GM12892 (cell line): ENCODE measurements at places on chromosomes 6 and 20.

DNA sequence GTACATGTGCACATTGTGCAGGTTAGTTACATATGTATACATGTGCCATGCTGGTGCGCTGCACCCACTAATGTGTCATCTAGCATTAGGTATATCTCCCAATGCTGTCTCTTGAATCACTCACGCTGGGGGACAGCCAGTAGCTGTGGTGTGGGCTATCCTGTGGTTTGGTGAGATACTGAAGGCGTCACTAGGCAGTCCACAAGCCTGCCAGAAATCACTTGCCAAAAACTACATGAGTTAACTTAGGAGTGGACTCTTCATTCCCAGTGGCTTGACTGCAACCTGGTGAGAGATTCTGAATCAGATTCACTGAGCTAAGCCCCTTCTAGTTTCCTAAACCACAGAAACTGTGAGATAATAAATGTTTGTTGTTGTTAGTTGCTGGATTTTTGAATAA lies 191.3 kb downstream of the TSHZ2 start:
- no peak for DNase-seq

DNA sequence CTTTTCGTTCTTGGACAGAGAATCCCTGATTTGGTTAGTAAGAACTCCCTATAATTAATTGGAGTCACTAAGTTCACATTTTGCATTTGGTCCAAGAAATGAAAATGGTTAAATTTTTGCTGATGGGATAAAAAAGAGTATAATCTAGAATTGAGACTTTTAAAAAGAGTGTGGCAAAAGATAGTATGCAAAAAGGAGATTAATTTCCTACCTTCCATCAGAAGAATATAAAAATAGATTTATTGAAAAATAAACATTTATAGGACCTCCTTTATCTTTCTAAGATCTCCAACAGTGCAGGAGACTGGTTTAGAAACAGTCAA lies 105.5 kb upstream of the EEF1E1 start:
- DNase-seq, result no peak

DNA sequence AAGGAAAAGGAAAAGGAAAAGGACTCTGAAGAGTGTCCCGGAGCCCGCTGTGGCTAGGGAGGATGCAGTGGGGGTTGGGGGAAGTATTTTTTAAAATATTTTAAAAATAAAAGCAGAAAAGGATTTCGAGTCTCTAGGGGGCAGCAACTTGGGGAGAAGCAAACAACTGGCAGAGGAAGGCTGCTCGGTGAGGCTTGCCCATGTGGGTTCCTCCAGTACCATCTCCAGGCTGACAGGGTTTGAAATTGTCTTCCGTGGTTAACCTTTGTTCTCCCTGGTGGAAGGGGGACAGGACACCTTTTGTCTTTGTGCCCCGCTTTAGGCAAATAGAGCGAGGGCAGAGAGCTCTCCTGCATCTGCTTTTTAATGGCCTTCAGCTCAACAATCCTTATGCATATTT lies 60.4 kb upstream of the SNX9 start:
- no peak for DNase-seq

DNA sequence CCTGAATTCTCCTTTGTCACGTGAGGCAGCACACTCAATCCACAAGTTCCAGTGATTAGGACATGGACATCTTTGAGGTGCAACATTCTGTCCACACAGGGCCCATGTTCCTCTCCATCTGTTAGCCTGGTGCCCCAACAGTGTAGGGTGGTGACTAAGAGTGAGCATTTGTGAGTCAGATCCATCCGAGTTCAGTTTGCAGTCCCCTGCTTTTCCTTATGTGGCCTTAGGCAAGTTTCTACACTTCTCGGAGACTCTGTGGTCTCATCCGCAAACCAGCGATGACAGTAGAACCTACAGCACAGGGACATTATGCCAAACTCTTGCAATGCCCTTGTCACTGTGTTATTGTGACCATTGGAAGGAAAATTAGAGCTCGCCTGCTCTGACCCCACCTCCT lies 178.7 kb upstream of the CDH4 start:
- DNase-seq, result no peak

GRCh38 chr20:47995661-47996060 lies 210.4 kb upstream of the SULF2 start:
- no peak for DNase-seq

DNA sequence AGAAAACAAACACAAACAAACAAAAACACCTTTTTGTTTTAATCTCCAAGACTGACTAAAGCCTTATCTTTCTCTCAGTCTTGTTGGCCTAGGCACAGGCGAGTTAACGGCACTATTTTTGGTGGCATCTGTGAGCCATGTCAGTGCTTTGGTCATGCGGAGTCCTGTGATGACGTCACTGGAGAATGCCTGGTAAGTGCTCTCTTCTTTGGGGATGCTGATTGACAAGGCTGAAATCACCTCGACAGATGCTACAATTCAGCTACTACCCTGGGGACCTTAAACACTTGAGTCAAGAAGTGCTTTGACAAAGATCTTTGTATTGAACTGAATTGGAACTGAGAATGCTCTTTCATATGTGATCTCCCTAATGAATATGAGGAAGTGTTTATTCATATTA lies 384.1 kb downstream of the LAMA2 start:
- DNase-seq, result no peak

GRCh38 chr6:28940294-28940857 lies 16.6 kb upstream of the TRIM27 start:
- DNase-seq, result no peak

GRCh38 chr6:68826501-68826900 lies 191.4 kb downstream of the ADGRB3 start:
- no peak for DNase-seq

DNA sequence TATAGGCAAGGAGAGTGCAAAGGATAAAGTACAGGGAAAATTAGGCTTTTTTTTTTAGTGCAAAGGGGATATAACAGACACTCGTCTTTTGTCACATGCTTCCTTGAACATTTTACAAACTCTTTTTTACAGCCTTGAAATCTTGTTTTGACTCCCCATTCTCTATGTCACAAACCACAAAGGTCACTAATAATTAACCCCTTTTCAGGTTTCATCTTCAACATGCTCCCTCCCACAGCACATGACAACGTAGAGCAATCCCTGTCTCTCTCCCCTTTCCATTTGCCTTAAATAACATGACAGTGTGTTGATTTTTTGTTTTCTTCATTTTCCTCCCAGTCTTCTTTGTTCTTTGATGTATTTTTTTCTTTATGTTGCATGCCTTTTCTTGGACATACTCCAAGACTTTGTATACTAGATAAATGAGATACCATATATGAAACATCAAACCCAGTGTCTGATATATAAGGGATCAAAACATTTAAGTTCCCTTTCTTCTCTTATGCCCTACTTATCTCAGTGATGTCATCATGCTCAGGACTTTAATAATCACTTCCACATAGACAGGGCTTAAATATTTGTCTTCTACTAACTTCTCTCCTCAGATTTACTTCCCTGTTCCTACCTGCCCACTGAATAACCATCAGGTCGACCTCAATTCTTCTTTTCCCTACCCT lies 378.7 kb upstream of the HSF2 start:
- no peak for DNase-seq

DNA sequence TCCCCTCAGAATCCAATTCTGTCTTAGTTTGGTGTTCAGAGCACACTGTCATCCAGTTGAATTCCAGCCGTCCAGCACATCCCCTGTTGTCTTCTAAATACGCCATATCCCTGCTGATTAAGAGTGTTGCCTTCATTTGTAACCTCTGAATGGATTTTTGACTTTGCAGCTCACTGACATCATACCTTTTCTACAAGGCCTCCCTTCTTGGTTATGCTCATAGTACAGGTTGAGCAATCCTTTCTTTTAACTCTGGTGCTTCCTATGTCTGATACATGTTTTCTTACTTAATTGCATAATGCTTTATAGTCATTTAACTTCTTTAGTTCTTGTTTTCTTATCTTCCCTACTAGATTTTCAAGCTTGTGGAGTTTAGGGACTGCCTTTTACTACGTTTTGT lies 36.4 kb downstream of the XRN2 start:
- no peak for DNase-seq

- no peak for DNase-seq
Observed at GRCh38 chr6:11744753-11745152, 33.9 kb downstream of the ADTRP start.

GRCh38 chr6:85756982-85757381 lies 114.3 kb upstream of the SYNCRIP start:
- DNase-seq, result no peak

DNA sequence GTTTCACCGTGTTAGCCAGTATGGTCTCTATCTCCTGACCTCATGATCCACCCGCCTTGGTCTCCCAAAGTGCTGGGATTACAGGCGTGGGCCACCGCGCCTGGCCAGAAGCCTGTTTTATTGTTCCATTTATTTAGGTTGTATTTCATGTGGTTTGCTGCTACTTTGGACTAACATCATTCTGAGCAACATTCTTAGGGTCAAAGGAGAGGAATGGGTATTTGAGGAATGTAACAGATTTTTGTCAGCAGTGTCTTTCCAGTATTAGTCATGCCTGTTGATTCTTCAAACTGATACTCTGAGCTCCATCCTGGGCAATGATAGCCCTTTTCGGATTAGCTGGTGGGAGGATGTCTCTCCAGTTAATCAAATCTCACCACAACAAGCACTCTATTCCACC lies 213.0 kb upstream of the CITED2 start:
- DNase-seq, result no peak

- DNase-seq, result peak; percentile 61
Observed at GRCh38 chr20:62030834-62031434, 34.7 kb downstream of the TAF4 start.

DNA sequence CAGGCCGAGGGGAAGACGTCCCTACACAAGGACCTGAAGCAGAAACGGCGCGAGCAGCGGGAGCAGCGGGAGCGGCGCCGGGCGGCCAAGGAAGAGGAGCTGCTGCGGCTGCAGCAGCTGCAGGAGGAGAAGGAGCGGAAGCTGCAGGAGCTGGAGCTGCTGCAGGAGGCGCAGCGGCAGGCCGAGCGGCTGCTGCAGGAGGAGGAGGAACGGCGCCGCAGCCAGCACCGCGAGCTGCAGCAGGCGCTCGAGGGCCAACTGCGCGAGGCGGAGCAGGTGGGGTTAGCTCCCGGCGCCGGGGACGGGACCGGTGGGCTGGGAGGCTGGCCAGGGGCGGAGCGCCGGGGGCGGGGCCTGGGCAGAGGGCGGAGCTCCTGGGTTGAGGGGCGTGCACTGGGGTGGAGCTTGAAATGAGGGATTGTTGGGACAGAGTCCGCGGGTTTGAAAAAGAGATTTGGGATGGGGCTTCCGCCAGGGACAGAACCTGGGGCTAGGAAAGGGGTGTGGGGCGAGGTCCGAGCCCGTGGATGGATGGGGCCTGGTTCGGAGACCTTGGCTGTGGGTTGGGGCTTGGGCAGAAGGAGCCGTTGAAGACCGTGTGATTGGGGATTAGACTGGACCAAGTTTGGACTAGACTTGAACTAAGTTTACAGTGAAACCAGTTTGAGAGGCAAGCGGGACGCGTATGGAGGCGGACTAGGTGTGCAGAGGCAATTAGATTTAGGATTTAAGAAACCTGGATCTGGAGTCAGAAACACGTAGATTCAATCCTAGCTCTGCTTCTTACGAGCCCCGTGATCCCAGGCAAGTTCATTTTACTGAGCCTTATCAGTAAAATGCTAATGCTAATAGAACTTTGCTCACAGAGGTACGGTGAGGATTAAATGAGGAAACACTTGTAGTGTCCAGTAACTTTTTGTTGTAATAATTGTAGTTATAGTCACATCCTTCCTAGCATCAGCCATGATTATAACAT lies 20.9 kb downstream of the DEF6 start:
- DNase-seq, result no peak

GRCh38 chr20:50844430-50845100 lies 49.7 kb downstream of the BCAS4 start:
- peak; percentile 90 for DNase-seq

GRCh38 chr6:147750413-147750812 lies 241.9 kb downstream of the SAMD5 start:
- no peak for DNase-seq

DNA sequence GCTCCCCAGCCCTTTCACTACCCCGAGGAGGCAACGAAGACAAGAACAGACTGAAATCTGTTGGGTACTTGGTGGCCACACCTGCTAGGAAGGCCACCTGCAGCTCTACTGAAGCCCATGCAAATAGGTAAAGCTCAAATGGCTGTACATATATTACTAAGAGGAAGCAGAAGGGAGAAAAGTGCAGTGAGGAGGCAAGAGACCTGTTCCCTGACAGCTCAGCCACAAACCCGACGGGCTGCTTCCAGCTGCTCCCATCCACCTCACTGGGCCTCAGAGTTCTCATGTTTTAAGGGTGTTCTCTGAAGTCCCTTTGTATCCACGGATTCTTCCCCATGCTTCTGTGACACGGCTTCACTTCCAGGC lies 24.6 kb downstream of the TRAM2 start:
- DNase-seq, result no peak

GRCh38 chr20:63138855-63139341 lies 77.0 kb downstream of the YTHDF1 start:
- DNase-seq, result no peak

DNA sequence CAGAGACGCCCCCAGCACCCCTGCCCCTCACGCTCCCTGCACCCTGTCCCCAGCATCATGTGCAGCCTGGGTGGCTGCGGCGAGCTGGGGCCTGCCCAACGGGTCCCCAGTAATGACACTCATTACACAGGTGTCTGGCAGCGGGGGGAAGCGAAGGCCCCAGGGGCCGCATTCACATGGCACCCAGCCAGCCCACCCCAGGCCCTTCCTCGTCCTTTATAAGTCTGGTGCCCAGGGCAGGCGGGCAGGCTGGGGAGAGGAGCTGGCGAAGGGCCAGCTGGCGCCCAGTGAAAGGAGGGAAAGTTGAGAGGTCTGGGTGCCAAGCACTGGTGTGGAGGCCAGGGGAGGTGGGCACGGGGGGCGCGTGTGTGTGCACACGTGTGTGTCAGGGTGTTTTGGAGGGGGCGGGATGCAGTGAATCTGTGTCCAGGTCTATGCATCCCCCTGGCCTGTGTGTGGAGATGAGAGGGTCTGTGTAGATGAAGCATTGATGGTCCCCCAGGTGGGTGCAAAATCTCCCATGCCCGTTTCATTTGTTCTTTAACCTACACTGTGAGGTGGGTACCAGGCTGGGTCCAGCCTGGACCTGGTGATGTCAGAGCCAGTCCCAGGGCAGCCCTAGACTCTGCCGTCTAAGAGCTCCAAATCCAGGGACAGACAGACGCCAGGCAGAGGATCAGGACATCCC lies 105.3 kb downstream of the CEBPB start:
- DNase-seq, result no peak

- no peak for DNase-seq
Observed at GRCh38 chr6:73743556-73743955, 47.6 kb downstream of the CD109 start.

- DNase-seq, result no peak
Observed at GRCh38 chr6:35906499-35906846, 14.4 kb downstream of the SRPK1 start.

DNA sequence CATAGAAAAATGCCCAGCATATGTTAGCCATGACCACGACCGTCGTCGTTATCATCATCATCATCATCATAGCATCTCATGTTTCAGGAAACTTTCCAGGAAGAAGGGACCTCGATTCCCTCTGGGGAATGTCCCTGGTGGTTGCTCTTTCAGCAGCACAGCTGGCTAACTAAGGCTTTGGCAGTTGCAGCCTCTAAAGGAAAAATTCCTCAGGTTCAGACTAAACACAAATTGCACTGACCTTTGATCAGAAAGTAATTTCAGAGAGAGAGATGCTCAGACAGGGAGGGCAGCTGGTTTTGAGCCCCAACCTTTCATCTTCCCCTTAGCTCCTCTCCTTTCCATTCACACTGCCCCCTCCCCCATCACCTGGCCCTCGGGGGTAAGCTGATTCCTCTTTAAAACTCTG lies 5.6 kb upstream of the CFB start:
- no peak for DNase-seq

GRCh38 chr6:38174806-38175495 lies 355.4 kb downstream of the ZFAND3 start:
- no peak for DNase-seq

GRCh38 chr6:72857791-72858585 lies 236.1 kb downstream of the KCNQ5 start:
- DNase-seq, result no peak
